Naive thymus-derived CD4-positive, alpha-beta T cell (primary cell): ENCODE measurements at places on chromosomes 1 and 21. TPM values are rescaled to one million over a fixed set of nuclear protein-coding genes. Genes with fewer than 3 reads are reported as not detected.

The RNU1-1 gene
- total RNA-seq: 3,337 TPM

The RCSD1 gene
- 140 TPM for total RNA-seq

The LPAR3 gene
- 0.29 TPM for total RNA-seq

The FAM3B gene
- total RNA-seq: not detected

- H3K36me3 ChIP-seq: no peaks in the 10 kb centered on the region
- DNase-seq: no peak
- no peak overlapping the region for H3K27ac ChIP-seq
These were observed 292.2 kb downstream of the SMYD3 start for GRCh38 chr1:246214708-246215509.

DNA sequence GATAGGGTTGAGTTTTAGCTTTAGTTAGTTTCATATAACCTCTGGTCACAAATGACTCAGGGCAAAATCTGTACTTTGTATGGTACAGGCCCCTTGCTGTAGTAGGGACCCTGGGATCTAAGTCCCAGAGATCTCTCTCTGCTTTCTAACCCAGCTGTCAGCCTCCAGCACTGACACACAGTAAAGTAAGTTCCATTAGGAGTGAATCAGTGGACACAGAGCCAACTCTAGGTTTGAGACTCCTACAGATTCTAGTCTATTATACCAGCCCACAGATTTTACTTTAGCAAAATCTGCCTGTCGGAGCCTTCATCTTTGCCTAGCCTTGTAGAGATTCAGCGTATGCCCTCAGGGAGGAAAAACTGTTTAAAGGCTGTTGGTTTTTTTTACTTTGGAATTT, 52.5 kb downstream of the ANGPTL1 start:
- H3K27me3 ChIP-seq: no peaks in the 10 kb centered on the region
- no peak for DNase-seq
- no peak overlapping the region for H3K27ac ChIP-seq
- H3K4me3 ChIP-seq: no peak overlapping the region

DNA sequence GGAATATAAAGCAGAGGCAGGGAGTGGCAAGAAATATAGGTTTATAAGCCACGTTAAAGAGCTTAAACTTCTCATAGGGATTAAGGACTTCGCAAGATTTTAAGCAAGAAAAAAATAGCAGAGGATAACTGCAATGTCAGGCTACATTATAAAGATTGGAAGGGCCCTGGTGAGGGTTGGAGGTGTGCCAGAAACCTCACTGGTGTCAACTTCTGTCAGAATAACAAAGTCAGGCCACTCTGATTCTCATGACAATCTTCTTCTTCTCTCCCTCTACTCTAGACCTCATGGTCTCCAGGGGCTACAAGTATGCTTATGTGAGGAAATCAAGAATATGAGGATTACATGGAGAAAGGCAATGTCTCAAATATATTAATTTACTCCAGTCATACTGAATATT, 32.6 kb upstream of the FMO2 start:
- H3K27me3 ChIP-seq: no peaks in the 10 kb centered on the region
- DNase-seq: no peak
- H3K4me3 ChIP-seq: no peak overlapping the region

The PCP4 gene
- total RNA-seq: not detected

GRCh38 chr1:228861832-228862180, 126.5 kb downstream of the RHOU start:
- no peak overlapping the region for H3K27ac ChIP-seq
- no peaks in the 10 kb centered on the region for H3K27me3 ChIP-seq
- no peaks in the 10 kb centered on the region for H3K4me1 ChIP-seq

DNA sequence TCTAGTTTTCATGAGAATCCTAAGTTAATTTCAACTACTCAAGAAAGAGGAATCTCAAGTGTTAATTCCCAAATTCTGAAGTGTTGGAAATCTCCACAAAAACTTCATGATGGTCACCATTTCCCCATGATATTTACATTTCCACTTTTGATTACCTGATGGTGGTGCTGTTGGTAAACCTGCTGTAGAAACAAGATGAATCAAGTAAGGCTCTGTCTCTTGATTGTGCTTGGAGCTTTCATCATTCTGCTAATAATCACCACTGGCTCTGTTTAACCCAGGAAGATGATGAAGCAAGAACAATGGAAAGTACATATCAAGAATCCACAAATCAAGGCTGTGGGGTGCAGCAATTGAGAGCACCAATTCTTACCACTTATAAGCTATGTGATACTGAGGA, 77.8 kb downstream of the C4BPA start:
- DNase-seq: peak; percentile 8
- H3K27ac ChIP-seq: no peak overlapping the region
- H3K27me3 ChIP-seq: no peaks in the 10 kb centered on the region
- no peak overlapping the region for H3K4me3 ChIP-seq
- no peaks in the 10 kb centered on the region for H3K36me3 ChIP-seq

- H3K4me3 ChIP-seq: peak within 1 kb of the TSS; percentile 95
- peaks cover 6% of the 10 kb centered on the region for H3K36me3 ChIP-seq
- DNase-seq: peak; percentile 75
- H3K27me3 ChIP-seq: no peaks in the 10 kb centered on the region
These were observed at the start of gene PITHD1 for GRCh38 chr1:23777979-23778814. Gene PITHD1, plus strand, starts transcription at chr1:23778418. Its CDS starts 98 bp downstream, at chr1:23778516.

DNA sequence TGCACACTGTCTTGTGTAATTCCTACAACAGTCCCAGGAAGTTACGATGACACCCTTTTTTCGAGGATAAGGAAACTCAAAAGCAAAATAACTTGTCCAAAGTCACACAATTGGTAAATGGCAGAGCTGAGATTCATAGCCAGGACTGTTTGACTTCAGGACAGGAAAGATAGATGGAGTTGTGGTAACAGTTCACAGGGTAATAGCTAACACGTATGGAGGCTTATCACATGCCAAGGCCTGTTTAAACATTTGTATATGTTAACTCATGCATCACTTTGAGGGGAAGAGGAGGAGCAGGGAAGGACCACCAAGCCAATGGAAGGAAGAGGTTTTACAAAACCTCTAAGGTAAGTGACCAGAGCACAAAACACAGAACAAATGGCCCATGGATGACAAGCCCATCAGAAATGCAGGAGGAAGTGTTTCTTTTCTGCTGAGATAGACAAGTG, 2.8 kb downstream of the DHCR24 start:
- H3K27me3 ChIP-seq: no peaks in the 10 kb centered on the region
- peaks cover 3% of the 10 kb centered on the region for H3K36me3 ChIP-seq
- H3K27ac ChIP-seq: no peak overlapping the region
- no peak overlapping the region for H3K4me3 ChIP-seq

The RIPK4 gene
- 0.49 TPM for total RNA-seq

The GREM2 gene
- 0.20 and 0.31 TPM in 2 replicates for total RNA-seq

GRCh38 chr21:34969423-34970166, 79.5 kb downstream of the RUNX1 start:
- no peaks in the 10 kb centered on the region for H3K27me3 ChIP-seq
- H3K4me3 ChIP-seq: peak overlapping the region; percentile 14
- peaks cover 11% of the 10 kb centered on the region for H3K36me3 ChIP-seq
- H3K27ac ChIP-seq: peak overlapping the region; percentile 48

DNA sequence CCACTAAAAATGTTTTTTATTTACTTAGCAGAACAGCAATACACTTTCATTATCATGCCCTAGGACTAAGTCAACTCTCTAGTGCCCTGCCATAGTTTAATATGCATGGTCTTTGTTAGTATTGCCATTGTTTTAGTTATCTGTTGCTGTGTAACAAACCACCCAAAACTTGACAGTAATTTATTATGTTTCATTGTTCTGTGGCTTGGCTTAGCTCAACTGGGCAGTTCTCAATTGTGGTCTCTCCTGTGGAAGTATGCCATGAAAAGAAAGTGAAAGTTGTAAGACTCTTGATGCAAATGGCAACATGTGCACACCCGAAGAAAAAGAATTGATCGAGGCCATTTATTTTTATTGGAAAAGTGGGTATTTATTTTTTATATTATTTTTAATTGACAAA, 206.3 kb upstream of the KCTD3 start:
- no peaks in the 10 kb centered on the region for H3K36me3 ChIP-seq
- H3K27me3 ChIP-seq: no peaks in the 10 kb centered on the region
- no peak overlapping the region for H3K27ac ChIP-seq
- no peaks in the 10 kb centered on the region for H3K4me1 ChIP-seq

- no peaks in the 10 kb centered on the region for H3K27me3 ChIP-seq
- H3K36me3 ChIP-seq: no peaks in the 10 kb centered on the region
- DNase-seq: peak; percentile 34
- peak overlapping the region; percentile 39 for H3K4me3 ChIP-seq
- peak overlapping the region; percentile 63 for H3K27ac ChIP-seq
These were observed 590 bp downstream of the CNN3 start for GRCh38 chr1:94926126-94926914.

The ELAPOR1 gene
- total RNA-seq: 5.8 and 6.6 TPM in 2 replicates

GRCh38 chr1:82401116-82401515, 600.4 kb downstream of the ADGRL2 start:
- no peak for DNase-seq
- no peak overlapping the region for H3K27ac ChIP-seq
- H3K27me3 ChIP-seq: no peaks in the 10 kb centered on the region
- H3K4me1 ChIP-seq: no peaks in the 10 kb centered on the region

The F11R gene
- total RNA-seq: 15.9 and 16.5 TPM in 2 replicates

The TMEM269 gene
- 2.0 TPM for total RNA-seq

DNA sequence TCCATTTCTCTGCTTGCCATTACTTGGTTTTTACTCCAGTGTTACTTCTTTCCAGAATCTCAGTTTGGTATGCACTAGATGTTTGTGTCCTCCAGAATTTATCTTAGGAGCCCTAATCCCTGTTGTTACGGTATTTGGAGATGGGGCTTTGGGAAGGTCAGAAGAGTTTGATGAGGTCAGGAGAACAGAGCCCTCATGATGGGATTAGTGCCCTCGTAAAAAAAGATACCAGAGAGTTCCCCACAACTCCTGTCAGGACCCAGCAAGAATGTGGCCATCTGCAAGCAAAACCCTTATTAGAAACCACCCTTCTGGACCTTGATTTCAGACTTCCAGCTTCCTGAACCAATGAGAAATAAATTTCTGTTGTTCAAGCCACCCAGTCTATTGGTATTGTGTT, 98.0 kb downstream of the ADAMTS1 start:
- no peak overlapping the region for H3K27ac ChIP-seq
- H3K27me3 ChIP-seq: no peaks in the 10 kb centered on the region
- no peak overlapping the region for H3K4me3 ChIP-seq
- H3K4me1 ChIP-seq: no peaks in the 10 kb centered on the region

GRCh38 chr1:4636186-4636585, 18.2 kb upstream of the AJAP1 start:
- no peaks in the 10 kb centered on the region for H3K4me1 ChIP-seq
- H3K27me3 ChIP-seq: no peaks in the 10 kb centered on the region
- no peak overlapping the region for H3K4me3 ChIP-seq
- no peaks in the 10 kb centered on the region for H3K36me3 ChIP-seq
- no peak overlapping the region for H3K27ac ChIP-seq
- DNase-seq: no peak
